ENCODE measurements at places on chromosomes 3 and 15.
A peak's percentile ranks its signal among the peaks of the same experiment; 100 is the strongest.

- DNase-seq, result no peak
Measured at GRCh38 chr15:35740761-35741160, 194.8 kb upstream of the DPH6 start.

GRCh38 chr3:29181149-29181780 lies 99.6 kb upstream of the RBMS3 start:
- DNase-seq, result no peak

- DNase-seq, result no peak
Measured at GRCh38 chr3:126540342-126540849, 16.4 kb downstream of the CHST13 start.

GRCh38 chr3:173284301-173284700 lies 113.2 kb upstream of the NLGN1 start:
- DNase-seq, result no peak

GRCh38 chr15:98413933-98414546 lies 234.3 kb upstream of the IGF1R start:
- DNase-seq, result peak; percentile 59

GRCh38 chr3:17322106-17322793 lies 420.2 kb downstream of the TBC1D5 start:
- no peak for DNase-seq

- no peak for DNase-seq
Measured at GRCh38 chr15:38217191-38217595, 35.4 kb upstream of the SPRED1 start.

DNA sequence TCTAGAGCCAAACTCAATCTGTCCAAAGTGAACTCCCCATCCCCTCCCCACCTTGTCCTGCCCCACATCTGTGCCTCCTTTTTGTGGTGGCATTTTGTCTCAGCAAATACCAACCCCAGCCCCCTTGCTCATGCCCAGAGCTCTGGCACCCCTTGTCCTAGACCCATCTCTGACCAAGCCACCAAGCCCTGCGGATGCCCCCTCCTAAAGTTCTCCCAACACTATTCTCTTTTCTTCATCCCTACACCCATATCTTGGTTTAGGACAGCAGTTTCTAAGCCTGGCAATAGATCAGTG lies 17.7 kb downstream of the ACAA1 start:
- DNase-seq, result no peak

- DNase-seq, result no peak
Measured at GRCh38 chr3:2198776-2199279, 100.2 kb downstream of the CNTN4 start.

All from left ventricle myocardium superior (tissue), 1 donor.